ENCODE measurements at places on chromosomes 2 and 18.

DNA sequence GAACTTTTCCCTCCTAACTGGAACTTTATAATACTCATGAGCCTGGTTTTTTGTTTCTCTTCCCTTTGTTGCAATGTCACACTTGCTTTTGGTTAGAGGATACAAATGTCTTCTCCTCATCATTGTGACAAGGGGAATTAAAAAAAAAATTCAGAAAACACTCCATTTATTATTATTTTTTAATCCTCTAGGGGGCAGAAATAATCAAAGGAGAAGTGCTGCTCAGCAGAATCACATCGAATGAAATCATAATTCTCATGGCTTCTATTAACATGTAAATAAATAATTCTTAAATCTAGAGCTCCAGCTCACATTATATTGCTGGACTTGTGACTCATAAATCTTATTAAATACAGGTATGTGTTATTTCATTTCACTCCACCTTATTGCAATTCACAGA lies 273.8 kb downstream of the TRIB2 start:
- peak; percentile 36 for DNase-seq

DNA sequence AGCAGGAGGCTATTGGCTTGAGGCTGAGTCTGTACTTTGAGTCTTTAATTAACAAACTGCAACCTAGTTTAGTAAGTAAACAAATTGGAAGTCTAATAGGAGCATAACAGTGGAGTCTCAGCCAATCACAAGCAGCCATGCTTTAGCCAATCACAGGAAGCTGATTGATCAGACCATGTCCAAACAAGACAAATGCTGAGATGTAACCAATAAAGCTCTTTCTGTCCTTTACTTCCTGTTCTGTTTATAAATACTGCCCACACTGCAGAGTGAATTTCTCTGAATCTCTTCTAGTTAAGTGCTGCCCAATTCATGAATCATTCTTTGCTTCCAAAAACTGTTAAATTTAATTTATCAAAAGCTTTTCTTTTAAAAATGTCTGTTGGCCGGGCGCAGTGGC lies 146.6 kb upstream of the DLX2 start:
- DNase-seq: no peak

DNA sequence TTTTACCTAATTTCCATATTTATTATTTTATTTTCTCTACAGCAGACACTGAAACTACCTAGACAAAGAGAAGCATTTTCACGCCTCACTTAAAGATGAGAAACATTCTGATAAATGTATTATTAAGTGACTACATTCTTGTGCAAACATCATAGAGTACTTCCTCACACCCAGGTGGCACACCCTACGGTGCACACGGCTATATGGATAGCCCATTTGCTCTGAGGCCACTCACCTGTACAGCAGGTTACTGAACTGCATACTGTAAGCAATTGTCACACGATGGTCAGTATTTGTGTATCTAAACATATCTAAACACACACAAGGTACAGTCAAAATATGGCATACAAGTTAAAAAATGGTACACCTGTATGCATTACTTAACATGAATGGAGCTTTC lies 481.4 kb downstream of the CMPK2 start:
- no peak for DNase-seq

DNA sequence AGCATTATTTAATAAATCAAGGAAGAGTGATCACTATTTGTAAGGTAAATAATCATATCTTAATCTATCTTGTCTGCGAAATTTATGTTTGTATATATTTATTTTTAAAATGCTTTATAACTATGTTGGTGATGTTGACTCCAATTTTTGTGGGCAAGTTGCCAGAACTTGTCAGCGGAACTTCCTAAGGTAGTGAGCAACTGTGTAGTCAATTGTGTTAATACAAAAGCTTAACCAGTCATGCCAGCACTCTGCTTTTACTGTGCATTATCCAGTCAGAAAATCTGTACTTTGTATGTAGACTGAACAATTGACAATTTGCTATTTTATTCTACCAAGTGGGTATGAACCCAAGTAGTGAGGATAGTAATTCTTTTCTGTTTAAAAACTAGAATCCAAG lies 61.9 kb upstream of the RND3 start:
- DNase-seq: no peak

DNA sequence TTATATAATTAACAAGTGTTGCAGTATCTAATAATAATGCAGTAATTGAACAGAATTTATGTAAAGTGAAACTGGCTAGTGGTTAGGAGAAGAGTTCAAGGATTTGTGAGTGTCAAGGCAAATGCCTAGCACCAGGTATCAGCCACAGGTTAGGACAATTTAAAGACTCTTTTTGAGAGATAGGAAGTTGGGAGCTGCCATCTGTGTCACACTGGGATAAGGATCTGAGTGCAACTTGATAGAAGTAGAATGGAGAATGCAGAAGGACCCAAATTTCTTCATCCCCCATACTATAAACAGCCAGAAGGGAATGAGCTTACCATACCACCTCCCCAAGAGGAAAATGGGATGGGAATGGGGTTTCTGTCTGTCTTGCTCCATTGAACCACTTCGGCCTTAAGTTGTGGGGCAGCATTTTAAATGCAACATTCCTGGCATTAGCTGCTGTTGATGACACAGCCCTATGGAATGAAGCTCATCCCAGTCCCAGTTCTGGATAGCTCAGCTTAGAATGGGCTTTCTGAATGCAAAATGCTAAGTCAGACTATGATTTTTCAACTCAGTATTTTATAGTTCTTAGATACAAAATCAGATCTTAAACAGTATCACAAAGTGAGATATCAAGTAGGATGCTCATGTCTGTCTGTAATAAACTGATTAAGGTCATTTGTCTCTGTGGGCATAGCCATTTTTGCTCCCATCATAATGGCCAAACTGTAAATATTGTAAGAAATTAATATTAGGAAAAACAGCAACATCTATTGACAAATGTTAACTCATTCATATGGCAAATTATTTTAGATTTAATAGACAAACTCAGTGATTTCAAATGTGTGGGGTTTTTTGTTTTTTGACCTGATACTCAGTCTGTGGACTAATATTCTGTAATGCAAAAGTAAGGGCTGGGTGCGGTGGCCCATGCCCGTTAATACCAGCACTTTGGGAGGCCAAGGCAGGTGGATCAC lies 44.0 kb downstream of the GPR155 start:
- DNase-seq: no peak

GRCh38 chr2:70946832-70947442 lies 11.2 kb downstream of the ATP6V1B1 start:
- peak; percentile 83 for DNase-seq

GRCh38 chr2:136389809-136390208 lies 271.9 kb upstream of the CXCR4 start:
- peak; percentile 52 for DNase-seq
